ENCODE measurements at places on chromosomes 11 and 22.

- no peak for DNase-seq
These were observed 389.0 kb downstream of the TBC1D22A start for GRCh38 chr22:47151490-47151889.

DNA sequence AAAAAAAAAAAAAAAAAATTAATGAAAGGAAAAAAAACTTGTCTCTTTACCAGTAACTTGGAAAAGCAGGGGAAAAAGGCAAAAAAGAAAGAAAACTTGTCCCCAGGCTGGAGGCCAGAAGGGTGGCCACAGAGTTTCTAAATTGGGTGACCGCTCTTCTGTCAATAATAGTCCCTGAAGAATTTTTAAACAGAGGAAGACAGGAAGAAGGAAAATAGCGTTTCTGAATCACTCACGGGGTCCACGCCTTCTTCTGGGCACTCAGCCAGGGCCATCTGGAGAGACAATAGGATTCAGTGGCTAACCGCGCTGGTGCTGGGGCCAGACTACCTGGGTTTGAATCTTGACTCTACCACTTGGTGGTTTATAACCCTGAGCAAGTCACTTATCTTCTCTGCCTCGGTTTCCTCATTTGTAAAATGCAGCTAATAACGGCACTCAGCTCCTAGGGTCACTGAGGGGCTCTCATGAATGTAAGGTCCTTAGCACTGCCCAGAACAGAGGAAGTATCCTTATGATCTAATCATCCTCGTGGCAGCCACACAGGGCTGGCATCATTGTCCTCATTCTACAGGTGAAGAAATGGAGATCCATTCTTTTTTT is 7.0 kb downstream of the C11orf86 start:
- DNase-seq, result no peak

DNA sequence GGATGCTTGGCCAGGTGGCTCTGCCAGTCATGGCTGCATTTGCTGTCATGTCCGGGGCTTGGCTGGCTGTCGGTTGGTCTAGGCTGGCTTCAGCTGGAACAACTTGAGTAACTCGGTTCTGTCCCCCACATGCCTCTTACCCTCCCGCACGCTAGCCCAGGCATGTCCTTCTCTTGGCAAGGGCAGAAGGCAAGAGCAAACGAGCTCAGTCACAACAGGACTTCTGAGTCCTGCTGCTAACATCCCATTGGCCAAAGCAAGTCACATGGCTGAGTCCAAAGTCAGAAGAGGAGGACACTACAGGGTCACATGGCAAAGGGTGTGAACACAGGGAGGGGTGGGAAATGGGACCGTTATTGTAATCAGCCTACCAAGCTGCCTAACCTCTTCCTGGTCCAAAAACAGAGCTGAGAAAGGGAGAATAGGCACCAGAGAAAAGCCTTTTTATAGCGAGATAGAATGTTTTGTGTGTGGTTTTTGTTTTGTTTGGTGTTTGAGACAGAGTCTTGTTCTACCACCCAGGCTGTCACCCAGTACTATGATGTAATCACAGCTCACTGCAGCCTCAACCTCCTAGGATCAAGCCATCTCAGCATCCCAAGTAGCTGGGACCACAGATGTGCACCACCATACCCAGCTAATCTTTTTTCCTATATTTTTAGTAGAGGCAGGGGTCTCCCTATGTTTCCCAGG is 81.9 kb downstream of the MN1 start:
- no peak for DNase-seq

DNA sequence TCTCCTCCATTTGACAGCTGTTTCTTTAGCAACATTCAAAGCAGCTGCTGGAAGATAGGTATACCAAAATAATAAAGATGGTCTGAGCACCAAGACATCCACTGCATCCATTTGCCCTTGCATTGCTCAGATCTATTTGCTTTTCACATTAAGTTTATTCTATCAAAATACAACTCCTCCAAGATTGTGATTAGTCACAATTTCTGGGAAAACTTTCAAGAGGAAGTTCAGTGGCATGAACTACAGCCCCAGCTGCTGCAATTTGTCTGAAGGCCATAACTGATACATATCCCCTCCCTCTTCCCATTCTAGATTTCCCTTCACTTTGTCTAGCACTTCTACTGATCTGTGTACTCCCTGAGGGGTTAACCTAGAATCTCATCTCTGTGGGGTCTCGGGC is 117.5 kb upstream of the CEP126 start:
- DNase-seq, result no peak

GRCh38 chr11:48040830-48041444 is 60.6 kb downstream of the PTPRJ start:
- no peak for DNase-seq

- no peak for DNase-seq
These were observed 15.6 kb downstream of the DDX17 start for GRCh38 chr22:38490475-38490874.

- no peak for DNase-seq
These were observed 437.4 kb downstream of the JRKL start for GRCh38 chr11:96827164-96827563.

GRCh38 chr11:107732689-107733051 is 20.8 kb upstream of the SLN start:
- no peak for DNase-seq

DNA sequence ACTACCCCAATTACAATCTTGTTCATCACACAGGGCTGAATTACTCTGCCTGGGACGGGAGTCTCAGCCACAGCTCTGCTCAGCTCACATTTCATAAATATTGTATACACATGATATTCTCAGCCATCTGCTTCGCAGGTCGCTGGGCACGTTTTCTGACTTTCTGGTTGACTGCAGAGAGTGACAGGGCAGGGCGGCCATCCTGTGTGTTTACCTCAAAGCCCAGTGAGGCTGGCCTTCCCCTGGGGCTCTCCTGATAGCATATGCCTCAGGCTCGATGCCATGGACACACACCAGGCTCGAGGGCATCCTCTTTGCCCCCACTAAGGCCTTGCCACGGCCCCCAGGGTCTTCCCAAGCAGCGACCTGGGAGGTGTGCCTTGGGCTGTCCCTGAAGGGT is 345.0 kb downstream of the CADM1 start:
- DNase-seq, result no peak

GRCh38 chr11:12274558-12275197 is 102.7 kb upstream of the PARVA start:
- DNase-seq, result no peak

DNA sequence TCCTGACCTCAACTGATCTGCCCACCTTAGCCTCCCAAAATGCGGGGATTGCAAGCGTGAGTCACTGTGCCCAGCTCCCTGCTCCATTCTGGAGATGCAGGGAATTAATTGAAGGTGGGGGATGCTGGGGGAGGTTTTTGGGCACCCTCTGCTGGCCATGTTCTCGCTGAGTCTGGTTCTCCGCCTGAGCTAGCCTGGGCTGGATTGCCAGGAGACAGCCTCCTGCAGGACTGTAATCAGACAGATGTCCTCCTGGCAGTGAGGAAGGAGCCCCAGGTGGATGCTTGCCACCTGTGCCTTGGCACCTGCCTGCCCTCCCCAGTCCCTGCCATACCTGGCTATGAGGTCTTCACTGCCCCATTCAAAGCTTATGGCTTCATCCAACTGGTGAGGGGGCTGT is 5.4 kb downstream of the MTFP1 start:
- DNase-seq, result no peak

GRCh38 chr11:66845143-66845875 is 2.1 kb downstream of the RCE1 start:
- DNase-seq, result no peak

DNA sequence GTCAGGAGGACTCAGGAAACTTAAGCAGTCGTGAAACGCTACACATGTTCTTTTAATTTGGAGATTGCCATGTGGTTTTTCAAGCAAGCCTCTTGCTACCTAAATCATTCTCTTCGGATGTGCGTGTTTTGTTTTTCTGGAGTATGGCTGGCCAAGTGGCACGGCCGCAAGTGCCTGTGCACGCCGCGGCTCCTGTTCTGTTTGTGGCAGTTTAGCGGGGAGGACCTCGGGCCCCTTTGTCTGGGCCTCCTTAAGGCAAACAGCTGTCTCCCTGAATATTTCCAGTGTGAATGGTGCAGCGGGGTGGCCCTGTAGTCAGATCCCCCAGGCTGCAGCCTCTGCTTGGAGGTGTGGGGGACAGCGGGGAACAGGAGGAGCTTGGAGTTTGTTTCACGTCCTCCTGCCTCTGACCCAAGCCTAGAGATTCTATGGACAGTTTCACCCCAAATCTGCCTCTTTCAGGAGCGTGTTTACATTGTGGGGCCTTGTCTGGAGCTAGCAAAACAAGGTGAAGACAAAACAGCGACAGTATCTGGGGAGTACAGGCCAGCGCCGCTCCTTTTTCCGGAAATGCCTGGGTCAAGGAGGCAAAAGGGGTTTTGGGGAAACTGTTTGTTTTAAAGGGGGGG is 1.3 kb downstream of the LRP5 start:
- no peak for DNase-seq

DNA sequence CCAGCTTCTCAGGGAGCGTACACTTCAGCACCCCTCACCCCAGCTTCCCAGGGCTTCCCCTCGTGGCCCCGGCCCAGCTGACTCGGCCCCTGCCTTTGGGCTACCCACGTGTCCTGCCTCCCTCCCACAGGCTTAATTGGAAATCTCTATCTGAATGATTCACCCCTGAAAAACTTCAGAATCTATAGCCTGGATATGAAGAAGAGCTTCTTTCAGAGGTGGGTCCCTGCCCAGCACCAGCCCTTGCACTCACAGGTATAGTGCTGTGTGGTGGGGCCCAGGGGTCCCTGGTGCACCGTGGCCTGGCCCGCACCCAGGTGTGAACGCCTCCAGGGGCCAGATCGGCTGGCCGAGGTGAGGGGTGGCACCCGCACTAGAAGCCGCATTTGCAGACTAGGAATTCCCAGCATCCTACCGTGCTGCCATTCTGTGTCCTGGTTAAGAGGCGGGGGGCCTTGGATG is 38.4 kb downstream of the B3GAT1 start:
- no peak for DNase-seq

- no peak for DNase-seq
These were observed 721.7 kb downstream of the DLG2 start for GRCh38 chr11:84905411-84905810.

GRCh38 chr11:810040-810567 is 337 bp downstream of the RPLP2 start:
- DNase-seq, result no peak
